ENCODE measurements at places on chromosomes 5 and 9. TPM values are rescaled to one million over a fixed set of nuclear protein-coding genes. Genes with fewer than 3 reads are reported as not detected.

The CDH6 gene
- 0.05 TPM for total RNA-seq

The PTAR1 gene
- 20.9 TPM for total RNA-seq

The PLK2 gene
- 247 TPM for total RNA-seq

The GABRA6 gene
- not detected for total RNA-seq

The DOK3 gene
- total RNA-seq, result 3.2 TPM

The ZCCHC9 gene
- 16.1 TPM for total RNA-seq

The RLN1 gene
- total RNA-seq, result not detected

The PLPP7 gene
- 5.6 TPM for total RNA-seq

The FIBCD1 gene
- not detected for total RNA-seq

The COL15A1 gene
- 10.0 TPM for total RNA-seq

The GPRIN1 gene
- 8.8 TPM for total RNA-seq

The CFAP77 gene
- total RNA-seq, result not detected

The WNT8A gene
- not detected for total RNA-seq

The SLC36A2 gene
- total RNA-seq, result not detected

The C9 gene
- not detected for total RNA-seq

The MLLT3 gene
- 8.3 TPM for total RNA-seq

The MACROH2A1 gene
- 162 TPM for total RNA-seq

The FTMT gene
- total RNA-seq, result not detected

The SPINK7 gene
- total RNA-seq, result not detected

The PCDHGA8 gene
- total RNA-seq, result 0.15 TPM

The SOHLH1 gene
- not detected for total RNA-seq

The LCN1 gene
- total RNA-seq, result not detected

The PCDHGA6 gene
- 0.73 TPM for total RNA-seq

The PHF24 gene
- total RNA-seq, result not detected

The CCDC192 gene
- not detected for total RNA-seq

Data from mammary microvascular endothelial cell (primary cell).